Gastroesophageal sphincter (tissue), 4 donors: ENCODE measurements at places on chromosomes 6 and 20. TPM values are rescaled to one million over a fixed set of nuclear protein-coding genes. Genes with fewer than 3 reads are reported as not detected.

DNA sequence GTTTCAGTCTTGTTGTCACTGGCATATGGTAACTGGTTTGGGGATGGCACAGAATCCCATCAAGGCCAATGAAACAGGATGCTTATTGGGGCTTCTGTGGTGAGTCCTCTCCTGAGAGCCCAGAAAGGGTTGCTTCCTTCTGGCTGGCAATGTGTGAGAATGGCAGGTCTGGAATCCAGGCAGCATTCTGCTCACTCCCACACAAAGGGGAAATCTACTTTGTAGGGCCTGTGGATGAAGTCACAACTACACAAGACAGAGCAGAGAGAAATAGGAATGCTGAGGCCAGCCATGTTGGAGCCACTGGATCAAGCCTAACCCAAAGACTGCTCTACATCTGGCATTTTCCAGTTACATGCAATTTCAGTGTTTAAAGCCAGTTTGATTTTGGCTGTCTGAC is 15.7 kb downstream of the PLAGL2 start:
- no peak for ATAC-seq

GRCh38 chr6:143621876-143622605 is 55.7 kb upstream of the PHACTR2 start:
- no peak for ATAC-seq

GRCh38 chr6:158047127-158047518 is 65.5 kb downstream of the SYNJ2 start:
- ATAC-seq = no peak

Gene TAGAP
- 1.0 TPM for total RNA-seq

- ATAC-seq = no peak
Measured at GRCh38 chr6:168282985-168283685, 36.4 kb downstream of the DACT2 start.

- no peak for ATAC-seq
Measured at GRCh38 chr20:37229357-37229756, 32.3 kb downstream of the GHRH start.

Gene FBXO9
- total RNA-seq = 65.0 TPM

GRCh38 chr6:16704401-16705045 is 56.7 kb downstream of the ATXN1 start:
- no peak for ATAC-seq

DNA sequence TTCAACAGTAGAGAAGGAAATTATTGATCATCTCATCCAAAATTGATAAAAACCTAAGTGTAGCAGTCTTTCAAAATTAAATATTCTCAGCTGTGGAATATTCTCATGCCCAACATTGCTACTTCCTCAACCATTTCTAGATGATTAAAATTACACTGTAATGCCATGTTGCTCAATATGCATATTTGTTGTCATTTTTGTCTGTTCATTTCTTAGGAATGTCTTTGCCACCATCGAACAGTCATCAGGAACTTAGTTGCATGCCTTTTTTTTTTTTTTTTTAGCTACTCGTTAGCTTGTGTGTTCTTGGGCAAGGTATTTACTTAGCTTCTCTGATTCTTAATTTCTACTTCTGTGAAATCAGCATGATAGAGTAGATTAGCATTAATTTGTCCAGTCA is 188.6 kb downstream of the DTNBP1 start:
- no peak for ATAC-seq

Gene SLC22A16
- not detected for total RNA-seq

- ATAC-seq = no peak
Measured at GRCh38 chr6:20706238-20706938, 172.1 kb downstream of the CDKAL1 start.

Gene WRNIP1
- 48.1 TPM for total RNA-seq

Gene SIRPB1
- total RNA-seq = 4.4 TPM

DNA sequence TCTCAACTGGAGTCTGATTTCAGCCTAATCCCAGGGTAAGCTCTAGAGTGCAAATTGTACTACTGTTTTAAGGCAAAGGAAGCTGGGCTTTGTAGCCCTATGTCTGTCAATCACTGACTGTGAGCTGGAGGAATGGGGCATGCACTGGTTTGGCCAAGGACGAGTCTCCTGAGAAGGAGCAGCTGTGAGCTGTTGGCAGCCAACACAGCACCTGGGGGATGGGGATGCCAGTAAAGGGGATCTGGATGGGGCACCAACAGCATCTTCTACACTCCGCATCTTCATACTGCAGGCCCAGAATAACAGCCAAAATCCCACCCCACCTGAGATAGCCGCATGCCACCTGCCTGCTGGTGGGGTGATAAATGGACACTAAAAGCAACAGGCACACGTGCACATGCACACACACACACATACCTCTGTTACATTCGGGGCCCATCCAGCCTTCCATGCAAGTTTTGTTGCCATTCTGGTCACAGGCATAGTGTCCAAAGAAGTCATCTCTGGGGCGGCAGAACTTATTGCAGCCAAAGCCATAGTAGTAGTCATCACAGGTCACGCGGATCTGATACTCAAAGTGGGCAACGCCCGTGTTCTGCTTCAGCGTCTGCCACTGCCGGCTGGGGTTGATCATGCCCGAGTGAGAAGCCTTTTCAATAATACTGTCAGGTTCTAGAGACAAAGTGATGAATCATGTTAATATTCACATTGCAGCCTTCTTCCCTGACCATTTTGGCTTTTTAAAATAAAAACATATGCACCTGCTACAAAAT is 15.6 kb downstream of the JAG1 start:
- no peak for ATAC-seq

DNA sequence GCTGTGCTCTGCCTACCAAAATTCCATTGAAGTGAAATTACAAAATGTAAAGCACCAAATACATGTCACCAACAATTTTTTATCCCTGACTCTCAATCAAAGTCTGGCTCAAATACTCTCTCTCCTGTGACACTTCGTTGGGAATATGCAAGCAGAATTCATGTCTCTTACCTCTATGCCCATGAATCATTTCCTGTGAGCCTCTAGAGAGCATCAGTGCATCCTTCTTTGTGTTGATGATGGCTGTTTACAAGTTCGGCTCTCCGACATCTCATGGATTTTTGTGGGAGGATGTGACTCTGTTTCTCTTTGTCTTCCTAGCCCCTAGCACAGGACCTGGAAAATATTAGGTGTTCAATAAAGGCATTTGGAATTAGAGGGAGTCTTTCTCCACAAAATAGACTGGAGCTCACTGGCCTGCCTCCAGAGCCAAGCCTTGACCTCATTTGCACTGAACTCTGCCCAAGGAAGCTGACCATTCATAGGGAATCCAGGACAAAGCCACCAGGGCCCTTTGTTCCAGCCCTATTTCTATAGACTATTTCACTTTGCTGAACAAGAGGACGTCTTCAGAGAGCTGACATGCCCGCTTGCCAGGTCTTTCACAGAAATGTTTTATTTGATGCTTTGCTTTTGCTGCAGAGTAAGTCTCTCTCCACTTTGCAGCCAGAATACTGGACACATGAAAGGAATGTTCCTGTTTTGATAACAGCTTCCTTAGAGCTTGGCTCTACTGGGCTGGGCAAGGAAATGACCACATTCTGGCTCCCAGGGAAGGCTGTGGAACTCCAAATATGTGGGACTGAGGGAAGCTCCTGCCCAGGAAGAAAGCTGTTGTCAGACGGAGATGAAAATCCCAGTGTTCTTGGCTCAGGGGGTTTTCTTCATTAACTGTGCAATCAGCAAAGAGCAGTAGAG is 194.5 kb upstream of the CDYL start:
- peak; percentile 74 for ATAC-seq

Gene TRIM40
- total RNA-seq = not detected

Gene RUNX2
- 0.54 TPM for total RNA-seq

DNA sequence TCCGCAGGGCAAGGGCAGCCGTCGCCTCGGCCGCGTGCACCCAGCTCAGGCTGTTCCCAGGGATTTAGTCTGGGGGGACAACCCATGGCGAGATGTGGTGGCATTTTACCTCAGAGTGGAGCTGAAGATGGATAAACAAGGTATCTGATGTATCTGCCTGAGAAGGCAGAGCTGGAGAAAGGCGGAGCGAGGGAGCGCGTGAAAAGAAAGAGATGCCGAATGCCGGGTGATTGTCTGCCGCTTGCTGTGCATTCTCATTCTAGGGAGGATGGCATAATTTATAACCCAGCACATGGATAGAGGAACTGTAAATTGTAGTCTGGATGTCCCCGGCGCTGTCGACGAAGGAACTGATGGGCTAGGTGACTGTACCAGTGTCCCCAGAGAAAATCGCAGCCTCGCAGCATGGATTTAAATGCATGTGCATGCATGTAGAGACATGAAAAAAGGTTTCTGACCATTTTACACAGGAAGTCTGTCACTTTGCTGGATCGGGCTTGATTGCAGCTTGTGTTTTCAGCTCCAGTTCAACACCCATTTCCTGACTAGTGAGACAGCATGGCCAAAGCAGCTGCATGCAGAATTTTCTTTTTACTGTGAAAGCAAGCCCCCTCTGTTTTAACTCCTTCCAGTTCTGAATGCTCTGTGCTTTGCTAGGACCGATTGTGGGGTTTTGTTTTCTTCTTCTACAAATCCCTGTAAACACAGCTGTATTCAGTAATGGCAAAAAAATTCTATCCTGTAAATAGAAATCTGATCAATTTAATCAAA is 149.7 kb downstream of the PRL start:
- ATAC-seq = no peak

GRCh38 chr20:42895020-42895419 is 294.7 kb downstream of the PTPRT start:
- no peak for ATAC-seq

Gene SNAI1
- 2.6 TPM for total RNA-seq

Gene C20orf204
- 0.58 TPM for total RNA-seq

Gene ATAT1
- 0.82 TPM for total RNA-seq

DNA sequence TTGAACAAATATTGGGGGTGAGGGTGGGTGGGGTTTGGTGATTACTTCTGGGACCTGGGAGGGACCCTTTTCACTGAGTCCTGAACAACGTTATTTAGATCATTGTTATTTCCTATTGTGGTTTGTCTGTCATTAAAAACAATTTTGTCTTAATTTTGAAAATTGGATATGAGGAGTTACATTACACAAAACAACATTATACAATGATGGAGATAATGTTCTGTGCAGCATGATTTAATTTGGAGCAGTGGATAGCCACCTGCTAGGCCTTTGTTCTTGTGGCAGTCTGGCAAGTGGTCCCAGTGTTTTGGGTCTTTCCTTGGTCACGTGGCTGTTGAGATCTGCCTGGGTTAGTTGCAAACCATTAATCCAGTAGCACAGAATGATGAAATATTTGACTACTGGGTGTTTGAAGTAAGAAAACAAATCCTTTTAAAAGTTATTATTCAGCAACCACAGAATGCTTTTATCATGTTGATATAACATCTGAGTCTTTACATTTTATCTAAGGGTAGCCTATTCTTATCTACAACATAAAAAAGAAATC is 172.8 kb downstream of the CDKAL1 start:
- ATAC-seq = no peak

DNA sequence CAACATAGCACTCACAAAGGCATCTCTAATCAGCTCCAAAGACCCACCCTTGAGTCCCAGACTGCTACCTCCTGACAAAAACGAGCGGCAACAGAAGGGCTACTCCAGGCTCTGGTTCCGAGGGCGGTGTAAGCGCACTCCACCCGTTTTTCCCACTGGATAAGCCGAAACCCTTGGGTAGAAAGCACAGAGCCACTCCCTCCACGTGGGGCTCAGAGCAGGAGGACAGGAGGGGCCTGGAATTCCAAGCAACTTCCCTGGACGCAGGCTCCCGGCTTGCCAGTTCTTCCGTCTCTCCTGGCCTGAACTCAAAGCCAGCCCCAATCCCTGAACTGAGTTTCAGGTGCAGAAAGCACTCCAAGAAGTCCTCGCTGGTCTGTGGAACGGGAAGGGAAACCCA is 7.4 kb downstream of the GMEB2 start:
- ATAC-seq = no peak

- no peak for ATAC-seq
Measured at GRCh38 chr20:3106185-3106584, 21.7 kb upstream of the AVP start.

DNA sequence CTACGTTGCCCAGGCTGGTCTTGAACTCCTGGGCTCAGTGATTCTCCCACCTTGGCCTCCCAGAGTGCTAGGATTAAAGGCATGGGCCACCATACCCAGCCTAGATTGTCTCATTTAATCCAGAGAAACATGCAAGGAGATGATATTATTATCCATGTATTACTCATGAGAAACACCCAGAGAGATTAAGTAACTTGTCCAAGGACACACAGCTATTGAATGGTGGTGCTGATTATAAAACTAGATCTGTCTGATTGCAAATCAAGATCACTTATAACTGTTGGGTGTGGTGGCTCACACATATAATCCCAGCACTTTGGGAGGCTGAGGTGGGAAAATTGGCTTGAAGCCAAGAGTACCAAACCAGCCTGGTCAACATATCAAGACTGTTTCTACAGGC is 94.4 kb upstream of the ZNF217 start:
- ATAC-seq = no peak

DNA sequence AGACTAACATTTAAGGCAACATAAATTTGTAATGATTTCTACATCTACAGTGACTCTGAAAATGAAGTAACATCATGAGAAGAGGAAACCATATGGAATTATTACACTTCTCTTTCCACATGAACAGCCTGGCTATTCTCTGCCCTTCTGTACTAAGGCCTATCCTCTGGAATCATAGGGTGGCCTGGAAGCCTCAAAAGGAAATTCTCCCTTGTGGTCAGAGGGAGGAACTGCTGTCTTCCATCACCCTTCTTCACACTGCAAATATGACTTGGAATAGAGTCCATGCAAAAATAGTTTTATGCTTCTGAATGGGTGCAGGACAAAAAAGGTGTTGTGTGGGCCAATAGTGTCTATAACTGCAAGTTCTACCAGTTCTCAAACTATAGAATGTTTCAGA is 44.6 kb upstream of the SH3BGRL2 start:
- no peak for ATAC-seq

- no peak for ATAC-seq
Measured at GRCh38 chr6:88251301-88251700, 85.2 kb upstream of the CNR1 start.

DNA sequence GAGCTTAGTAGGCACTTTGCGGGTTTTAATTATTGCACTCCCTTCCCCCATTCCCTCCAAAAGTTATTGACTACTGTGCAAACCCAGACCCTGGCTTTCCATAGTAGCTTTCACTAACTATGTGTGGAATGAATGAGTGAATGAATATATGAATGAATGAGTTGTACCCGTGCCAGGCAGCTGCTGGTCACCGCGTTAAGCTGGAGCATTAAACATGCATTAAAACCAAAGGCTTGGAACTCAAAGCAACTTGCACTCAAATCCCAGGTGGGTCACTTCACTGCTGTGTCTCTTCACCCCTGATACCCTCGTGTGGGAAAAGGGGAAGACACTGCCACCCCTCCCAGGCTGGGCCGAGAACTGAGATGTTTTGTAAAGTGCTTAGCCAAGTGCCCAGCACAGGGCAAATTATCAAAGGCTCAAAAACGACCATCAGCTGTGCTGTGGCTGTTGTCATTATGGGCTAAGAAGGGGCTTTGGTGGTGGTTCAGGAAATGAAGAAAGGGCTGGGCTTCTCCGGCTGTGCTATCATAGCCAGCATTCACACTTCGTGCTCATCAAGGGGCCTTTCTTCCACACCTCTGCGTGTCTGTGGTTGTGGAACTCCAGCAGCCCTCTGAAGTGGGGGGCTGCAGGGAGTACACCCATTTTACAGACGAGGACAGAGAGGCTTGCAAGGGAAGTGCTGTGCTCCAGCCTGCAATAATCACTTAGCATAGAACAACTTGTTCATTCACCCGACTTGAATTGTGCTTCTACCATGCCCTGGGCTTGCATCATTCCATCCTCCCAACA is 60.2 kb upstream of the STX16 start:
- ATAC-seq = no peak
